ENCODE measurements at places on chromosomes 1 and 21.

DNA sequence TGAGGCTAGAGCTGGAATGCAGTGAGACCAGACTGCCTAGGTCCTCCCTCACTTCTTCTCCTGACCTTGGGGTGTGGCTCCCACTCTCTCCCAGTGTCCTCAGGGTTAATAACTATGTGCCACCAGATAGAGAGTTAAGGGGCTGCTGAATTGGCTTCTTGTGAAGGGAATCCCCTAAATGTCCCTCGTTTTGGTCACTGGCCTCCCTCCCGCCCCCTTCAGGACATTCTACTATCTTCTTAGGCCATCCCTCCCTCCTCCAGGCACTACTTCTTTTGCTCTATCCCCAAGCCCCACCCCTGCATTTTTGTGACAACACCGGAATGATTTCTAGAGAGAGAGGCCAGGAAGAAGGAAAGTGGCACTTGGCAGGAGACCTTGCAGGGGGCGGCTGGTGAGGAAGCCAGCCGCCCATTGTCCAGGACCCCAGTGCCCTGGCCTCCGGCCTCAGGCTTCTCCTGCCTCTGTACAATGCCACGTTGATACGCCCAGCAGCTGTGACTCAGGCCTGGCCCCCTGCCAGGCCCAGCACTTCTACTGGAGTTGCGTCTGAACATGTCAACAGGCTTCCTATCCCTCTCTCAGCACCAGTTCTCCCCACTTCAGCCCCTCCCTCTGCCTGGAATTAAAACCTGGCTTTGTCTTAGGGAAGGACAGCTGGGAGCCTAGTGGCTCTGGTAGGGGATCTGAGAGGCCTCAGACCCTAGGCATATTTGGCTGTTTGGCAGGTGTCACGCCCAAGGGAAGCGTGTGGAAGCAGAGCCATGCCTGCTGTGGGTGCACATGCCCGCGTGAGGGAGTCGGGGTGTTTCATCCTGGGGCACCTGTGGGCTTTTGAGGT, 9.1 kb downstream of the LMNA start:
- no peak for DNase-seq

GRCh38 chr1:81662913-81663526, 137.7 kb upstream of the ADGRL2 start:
- no peak for DNase-seq

DNA sequence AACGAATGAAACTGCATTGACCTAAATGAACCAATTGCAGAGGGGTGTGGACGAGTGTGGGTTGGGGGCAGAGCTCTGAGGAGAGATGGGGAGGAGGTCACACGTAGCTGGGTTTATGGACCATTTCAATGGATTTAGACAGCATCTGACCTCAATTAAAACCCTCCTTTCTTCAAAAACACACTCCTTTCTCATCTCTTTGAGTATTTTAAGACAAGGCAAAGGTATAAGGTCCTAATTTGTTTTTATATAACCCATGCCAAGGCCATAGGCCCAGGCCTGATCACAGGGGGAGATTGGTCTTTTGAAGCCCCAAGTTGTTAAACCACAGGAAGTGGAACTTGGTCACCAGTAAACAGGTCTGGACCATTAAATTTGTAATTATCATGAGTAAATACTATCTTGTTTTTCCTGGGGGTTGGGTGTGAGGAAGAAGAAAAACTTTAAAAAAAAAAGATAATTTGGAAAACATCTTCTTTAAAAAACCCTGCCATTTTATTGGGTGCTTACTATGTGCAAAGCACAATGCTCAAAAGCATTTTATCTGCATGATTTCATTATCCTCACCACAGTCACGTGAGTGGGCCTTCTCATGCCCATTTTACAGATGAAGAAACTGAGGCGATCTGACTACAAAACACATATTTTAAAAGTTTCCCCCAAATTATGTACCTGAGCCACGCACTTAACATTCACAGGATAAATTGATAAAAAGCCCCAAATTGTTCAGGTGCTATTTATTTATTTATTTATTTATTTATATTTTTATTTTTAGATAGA, 8.9 kb upstream of the INAVA start:
- no peak for DNase-seq

DNA sequence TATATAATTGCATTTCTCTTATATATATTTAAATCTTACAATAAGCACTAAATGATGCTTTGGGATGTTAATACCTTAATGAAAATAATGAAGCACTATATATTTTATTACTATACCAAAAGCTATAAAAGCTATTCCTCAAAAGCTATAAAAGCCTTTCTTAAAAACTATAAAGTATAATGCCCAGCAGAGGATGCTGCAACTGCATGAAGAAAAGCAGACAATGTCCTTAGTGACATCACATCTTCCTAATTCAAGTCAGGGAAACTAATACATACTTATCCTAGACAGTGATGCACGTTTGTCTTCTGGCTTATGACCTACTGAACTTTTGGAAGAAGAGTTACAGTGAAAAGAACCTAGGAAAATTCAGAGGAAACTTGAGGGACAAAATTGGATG, 13.6 kb upstream of the C1orf185 start:
- DNase-seq: no peak

GRCh38 chr21:42525676-42526378, 12.2 kb downstream of the SLC37A1 start:
- DNase-seq: no peak

DNA sequence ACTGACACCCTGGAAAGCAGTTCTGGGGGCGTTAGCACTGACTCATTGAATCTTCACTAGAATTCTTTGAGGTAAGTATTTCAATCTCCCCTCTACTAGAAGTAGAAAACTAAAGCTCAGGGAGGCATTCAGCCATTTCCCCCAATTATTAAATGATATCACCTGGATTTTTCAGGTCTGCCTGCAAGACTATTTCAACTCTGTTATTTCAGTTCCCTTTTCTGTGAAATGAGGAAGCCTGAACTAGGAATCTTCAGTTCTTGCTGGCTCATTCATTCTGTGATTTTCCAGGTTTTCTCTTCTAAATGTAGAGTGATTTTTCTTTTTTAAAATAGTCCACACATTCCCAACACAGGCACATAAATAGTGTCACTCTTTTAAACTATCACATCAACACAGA, 337.0 kb upstream of the NR5A2 start:
- DNase-seq: no peak

Data from glutamatergic neuron (in vitro differentiated cells).